Activated CD4-positive, alpha-beta T cell treated with anti-CD3 and anti-CD28 coated beads for 24 hours (primary cell): ENCODE measurements at places on chromosomes 4 and X.
A peak's percentile ranks its signal among the peaks of the same experiment; 100 is the strongest.

- DNase-seq, result no peak
These were observed 322.8 kb upstream of the FAT1 start for GRCh38 chr4:187046471-187046870.

GRCh38 chr4:16140879-16141249 lies 57.0 kb upstream of the PROM1 start:
- no peak for DNase-seq

DNA sequence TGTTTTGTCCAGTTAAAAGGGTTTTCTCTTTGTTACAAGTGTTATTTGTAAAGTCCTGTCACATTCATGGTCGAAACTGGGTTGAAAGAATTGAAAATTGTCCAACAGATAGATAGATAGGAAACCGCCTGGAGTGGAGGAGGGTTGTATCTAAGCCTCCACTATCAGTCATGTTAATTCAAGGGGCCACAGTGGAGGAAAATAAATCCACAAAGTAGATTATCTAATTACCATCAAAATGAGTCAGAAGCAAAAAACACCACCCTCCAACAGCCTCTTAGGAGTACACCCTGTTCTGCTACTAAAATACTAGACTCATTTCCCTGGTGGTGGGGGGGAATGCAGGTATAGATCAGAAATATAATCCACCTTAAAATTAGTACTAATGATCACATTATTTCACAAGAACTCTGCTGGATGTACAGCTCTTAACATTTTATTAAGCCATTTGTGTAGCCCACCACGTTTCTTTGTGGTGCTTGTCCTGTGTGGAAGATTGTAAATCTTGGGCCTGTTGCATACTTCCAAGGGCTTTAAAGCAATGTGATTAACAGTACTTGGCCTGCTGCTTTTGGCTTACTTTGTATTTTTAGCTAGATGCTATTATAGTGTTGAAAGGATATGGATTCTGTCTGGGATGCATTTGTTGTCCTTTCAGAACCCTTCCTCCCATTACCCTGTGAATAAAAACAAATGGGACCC lies 26.8 kb downstream of the RBBP7 start:
- DNase-seq, result no peak

DNA sequence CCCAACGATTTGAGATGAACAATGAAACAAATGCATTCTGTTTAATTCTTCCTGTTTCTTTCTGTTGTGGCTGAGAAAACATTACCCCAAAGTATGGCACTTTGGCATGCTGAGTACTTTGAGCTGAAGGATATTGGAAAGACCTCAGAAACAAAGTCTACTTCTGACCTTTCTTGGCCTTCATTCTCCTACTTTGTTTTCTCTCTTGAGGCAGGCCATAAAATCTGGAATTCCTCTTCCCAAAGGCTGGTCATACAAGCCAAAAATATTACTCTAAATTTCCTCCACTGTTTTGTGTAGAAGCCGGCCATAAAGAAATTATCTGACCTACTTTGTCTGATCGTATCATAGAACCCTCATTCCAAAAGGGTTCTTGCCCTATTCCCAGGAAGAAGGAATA lies 1048.2 kb downstream of the TECRL start:
- no peak for DNase-seq

GRCh38 chr4:185470501-185471195 lies 885 bp downstream of the CCDC110 start:
- no peak for DNase-seq

DNA sequence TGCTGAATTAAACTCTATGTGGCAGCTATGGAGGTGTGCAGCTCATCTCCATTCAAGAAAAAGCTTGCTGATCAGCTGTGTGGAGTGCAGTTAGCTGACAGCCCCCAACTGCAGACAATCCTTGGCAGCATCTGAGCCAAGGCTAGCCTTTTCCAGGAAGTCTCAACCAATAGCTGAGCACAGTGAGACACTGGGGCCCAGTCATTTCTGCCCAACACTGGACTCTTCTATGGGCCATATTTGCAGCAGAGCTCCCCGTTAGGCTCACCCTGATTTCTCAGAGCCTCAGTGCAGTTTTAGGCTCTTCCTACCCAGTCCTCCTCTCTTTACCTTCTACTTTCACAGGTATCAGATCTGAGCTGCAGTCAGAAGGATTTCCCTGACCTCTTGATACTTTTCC lies 12.9 kb downstream of the DDX53 start:
- no peak for DNase-seq

DNA sequence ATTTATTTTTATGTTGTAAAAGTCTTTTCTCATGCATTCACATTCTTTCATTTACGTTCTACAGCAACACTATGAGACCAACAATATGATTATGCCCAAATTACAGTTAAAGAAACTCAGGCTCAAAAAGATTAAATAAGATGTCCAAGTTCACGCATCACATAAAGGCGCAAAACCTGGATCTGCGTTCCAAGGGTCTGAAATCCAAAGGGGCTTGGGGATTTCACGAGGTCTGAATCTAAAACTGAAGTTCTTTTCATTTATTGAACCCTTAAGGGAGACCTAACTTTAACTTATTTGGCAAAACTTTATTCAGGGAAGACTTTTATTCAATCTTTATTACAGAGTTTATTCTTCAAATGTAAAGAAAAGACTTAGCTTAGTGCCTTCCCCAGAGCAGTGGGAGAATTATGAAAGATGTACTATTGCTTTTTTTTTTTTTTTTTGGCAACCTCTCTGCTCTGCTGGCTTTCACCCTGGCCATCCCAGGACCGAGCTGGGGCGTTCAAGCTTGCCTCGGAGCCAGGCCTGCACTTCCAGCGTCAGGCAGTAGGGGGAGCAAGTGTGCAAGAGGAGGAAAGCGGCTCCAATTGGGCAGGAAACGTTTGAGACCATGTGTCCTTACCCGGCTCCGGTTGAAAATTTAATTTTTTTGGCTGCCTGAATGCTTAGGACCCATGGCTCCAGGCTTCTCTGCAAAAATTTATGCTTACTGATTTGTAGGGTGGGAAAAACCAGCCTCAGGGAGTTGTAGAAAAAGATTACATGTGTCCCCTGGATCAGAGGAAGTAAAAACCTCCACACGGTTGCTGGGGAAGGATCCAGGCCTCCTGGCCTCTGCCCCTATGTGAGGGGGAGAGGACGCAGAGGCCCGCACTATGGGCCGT lies 344.3 kb upstream of the KLF3 start:
- peak; percentile 95 for DNase-seq

DNA sequence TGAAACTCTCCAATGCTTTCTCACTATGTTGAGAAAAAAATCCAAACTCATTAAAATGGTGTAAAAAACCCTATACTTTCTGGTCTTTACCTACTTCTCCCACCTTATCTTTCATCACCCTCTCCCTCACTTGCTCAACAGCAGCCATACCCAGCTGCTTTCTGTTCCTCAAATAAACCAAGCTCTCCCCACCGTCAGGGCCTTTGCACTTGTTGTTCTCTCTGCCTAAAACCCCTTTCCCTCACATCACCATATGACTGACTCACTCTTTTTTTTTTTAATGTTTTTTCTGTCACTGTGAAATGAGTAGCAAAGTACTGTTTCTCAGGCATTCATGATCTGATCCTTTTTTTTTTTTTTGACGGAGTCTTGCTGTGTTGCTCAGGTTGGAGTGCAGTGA lies 122.3 kb upstream of the TMEM164 start:
- no peak for DNase-seq

DNA sequence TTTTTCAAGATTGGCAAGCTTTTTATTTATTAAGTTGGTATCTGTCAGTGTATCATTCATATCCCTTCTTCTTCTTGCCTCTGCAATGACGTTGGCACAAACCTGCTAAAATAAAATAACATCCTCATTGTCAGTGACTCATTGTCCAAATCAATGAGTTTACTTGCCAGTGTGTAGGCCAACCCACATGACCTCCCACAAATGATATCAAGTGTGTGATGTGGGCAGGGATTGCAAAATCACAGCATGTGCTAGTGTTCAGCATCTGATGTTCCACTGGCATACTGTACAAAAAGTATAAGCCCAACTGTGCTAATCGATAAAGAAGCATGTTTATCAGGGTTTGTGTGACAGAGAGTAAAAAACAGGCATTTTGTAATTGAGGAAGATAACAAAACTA lies 25.5 kb downstream of the GPAT3 start:
- no peak for DNase-seq

DNA sequence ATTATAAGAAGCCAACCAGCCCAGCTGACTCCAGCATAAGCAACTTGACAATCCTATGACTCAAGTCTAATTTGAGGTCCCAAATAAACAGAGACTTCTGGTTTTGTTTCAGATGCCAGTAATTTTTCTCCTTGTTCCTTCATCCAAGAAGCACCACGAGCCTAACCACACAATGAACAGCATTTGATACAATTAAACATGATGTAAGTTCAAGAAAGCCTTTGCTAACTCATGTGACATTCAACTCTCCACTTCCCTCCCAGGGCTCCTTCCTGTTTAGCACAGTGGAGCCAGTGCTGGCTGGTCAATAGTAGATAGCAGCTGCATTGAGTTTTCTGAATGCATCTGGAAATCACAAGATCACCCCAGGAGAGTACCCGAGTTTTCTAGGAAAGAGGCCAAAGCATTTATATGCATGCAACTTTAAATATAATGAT lies 206.3 kb downstream of the ARHGAP24 start:
- no peak for DNase-seq

DNA sequence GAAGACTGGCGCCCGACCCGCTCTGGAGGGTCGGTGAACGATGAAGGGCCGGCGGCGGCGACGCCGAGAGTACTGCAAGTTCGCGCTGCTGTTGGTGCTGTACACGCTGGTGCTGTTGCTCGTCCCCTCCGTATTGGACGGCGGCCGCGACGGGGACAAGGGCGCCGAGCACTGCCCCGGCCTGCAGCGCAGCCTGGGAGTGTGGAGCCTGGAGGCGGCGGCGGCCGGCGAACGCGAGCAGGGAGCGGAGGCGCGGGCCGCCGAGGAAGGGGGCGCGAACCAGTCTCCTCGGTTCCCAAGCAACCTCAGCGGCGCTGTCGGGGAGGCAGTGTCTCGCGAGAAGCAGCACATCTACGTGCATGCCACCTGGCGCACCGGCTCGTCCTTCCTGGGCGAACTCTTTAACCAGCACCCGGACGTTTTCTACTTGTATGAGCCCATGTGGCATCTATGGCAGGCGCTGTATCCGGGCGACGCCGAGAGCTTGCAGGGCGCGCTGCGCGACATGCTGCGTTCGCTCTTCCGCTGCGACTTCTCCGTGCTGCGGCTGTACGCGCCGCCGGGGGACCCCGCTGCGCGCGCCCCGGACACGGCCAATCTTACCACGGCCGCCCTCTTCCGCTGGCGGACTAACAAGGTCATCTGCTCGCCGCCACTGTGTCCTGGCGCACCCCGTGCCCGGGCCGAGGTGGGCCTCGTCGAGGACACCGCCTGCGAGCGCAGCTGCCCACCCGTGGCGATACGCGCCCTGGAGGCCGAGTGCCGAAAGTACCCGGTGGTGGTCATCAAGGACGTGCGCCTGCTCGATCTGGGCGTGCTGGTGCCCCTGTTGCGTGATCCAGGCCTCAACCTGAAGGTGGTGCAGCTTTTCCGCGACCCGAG lies 568 bp downstream of the CHST7 start:
- DNase-seq, result no peak

GRCh38 chr4:161005746-161006145 lies 1158.1 kb downstream of the FSTL5 start:
- no peak for DNase-seq

GRCh38 chr4:17966312-17966711 lies 55.2 kb downstream of the LCORL start:
- no peak for DNase-seq

GRCh38 chrX:50103866-50104566 lies 96.8 kb downstream of the AKAP4 start:
- DNase-seq, result no peak

DNA sequence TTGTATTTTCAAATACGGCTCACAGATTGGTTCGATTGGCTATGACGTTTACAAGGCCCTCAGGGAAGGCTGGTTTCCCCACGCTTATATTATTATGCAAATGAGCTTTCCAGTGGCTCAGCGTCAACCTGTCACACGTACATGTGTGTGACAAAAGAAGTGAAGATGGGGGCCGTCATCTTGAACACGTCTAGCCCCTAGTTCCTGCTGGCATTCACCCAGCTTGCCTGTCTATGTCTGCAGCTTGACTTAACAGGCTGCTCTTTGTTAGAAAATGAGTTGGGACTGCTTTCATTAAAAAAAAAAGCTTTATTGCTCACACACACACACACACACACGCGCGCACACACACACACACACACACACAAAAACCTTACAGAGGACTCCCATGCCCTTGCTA lies 283.6 kb upstream of the CTSO start:
- no peak for DNase-seq

DNA sequence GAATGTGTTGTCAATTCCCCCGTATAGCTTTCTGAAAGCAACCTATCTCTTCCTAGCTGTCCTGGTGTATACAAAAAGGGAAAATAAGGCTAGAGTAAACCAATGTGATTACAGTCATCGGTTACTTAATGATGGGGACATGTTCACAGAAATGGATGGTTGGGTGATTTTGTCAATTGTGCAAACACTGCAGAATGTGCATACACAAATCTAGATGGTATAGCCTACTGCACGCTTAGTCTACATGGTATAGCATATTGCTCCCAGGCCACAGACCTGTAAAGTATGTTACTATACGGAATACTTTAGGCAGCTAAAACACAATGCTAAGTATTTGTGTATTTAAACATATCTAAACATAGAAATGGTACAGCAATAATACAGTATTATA lies 5.1 kb downstream of the DTHD1 start:
- no peak for DNase-seq

GRCh38 chr4:94454405-94454804 lies 2.7 kb downstream of the PDLIM5 start:
- DNase-seq, result no peak

DNA sequence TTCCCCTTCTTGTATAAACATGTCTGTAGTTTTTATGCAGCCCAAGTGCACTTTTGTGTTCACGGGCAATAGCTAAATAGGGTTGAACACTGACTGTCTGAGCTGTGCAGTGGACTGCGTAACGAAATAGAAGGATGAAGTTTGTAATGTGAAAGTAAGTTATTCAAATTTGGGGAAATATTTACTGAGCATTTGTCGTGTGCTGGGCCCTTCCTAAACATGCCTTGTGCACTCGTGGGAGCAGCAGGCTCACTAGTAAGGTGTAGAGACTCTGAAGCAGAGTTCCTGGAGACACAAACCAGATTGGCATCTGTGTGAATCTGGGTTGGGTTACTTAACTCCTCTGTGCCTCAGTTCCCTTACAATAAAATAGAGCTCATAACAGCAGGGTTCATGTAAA lies 51.7 kb upstream of the C1QTNF7 start:
- DNase-seq, result no peak

DNA sequence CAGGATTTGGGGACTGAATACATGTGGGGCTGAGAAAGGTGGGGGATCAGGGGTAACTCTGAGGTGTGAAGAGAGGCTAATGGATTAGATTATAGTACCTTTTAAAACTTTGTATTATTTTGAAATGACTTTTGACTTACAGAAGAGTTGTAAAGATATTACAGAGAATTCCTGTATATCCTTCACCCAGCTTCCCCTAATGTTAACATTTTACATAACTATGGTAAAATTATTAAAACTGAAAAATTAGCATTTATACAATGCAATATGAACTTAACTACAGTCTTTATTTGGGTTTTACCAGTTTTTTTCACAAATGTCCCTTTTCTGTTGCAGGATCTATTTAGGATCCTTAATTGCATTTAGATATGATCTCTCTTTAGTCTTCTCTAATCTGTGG lies 57.4 kb downstream of the TMEM164 start:
- no peak for DNase-seq
